Activated CD8-positive, alpha-beta memory T cell treated with anti-CD3 and anti-CD28 coated beads, Interleukin-2, amount 10 ng/mL, durations not matched to agents 7 days and 5 days (primary cell): ENCODE measurements at places on chromosomes 3 and 15. TPM values are rescaled to one million over a fixed set of nuclear protein-coding genes. Genes with fewer than 3 reads are reported as not detected.

- H3K4me3 ChIP-seq: no peak overlapping the region
- H3K27me3 ChIP-seq: no peaks in the 10 kb centered on the region
- H3K36me3 ChIP-seq: peaks cover 4% of the 10 kb centered on the region
- no peak for DNase-seq
Measured at GRCh38 chr3:183281126-183281797, 28.2 kb downstream of the B3GNT5 start.

DNA sequence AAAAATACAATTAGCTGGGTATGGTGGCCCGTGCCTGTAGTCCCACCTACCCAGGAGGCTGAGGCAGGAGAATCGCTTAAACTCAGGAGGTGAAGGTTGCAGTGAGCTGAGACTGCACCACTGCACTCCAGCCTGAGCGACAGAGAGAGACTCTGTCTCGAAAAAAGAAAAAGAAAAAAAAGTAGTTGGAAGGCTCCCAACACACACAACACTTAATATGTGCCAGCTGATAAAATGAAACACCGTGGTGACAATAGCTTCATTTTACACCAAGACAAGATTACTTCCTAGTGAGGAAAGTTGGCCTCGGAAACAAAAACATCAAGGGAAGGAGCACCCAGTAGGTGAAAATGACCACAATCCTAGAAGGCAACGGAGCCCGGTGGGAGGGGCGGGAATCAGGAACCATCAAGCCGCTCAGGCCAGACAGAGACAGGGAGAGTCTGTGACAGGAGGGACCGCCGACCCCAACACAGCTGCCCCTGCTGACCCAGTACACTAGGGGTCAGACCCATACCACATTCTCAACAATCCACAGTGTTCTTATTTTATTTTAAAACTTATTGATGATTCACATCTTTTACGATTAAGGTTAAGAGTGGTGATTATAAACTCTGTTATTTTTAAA lies 54.5 kb upstream of the OCA2 start:
- no peak overlapping the region for H3K27ac ChIP-seq
- no peaks in the 10 kb centered on the region for H3K4me1 ChIP-seq

DNA sequence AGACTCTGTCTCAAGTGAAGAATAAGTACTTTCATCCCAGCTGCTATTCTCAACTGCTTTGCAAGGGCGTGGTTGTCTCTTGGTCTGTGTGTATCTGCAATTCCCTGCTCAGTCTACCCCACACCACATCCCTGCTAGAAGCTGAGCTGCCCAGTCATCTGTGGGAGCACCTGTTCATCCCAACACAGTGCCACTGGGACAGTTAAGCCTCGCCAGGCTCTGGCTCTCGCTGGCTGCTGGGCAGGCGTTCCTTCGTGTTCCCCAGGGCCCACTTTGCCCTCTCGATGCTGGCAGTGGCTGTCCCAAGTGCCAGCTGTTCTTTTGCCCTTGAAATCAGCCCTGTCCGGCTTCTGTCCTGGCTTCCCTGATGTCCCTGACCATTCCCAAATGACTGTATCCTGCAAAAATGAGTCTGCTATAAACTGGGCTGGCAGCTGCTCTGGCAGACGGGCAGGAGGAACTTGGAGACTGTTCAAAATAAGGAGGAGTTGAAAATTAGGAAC lies 91.6 kb upstream of the KLHL25 start:
- no peaks in the 10 kb centered on the region for H3K36me3 ChIP-seq
- no peaks in the 10 kb centered on the region for H3K4me1 ChIP-seq
- H3K4me3 ChIP-seq: no peak overlapping the region

- H3K4me1 ChIP-seq: no peaks in the 10 kb centered on the region
- H3K4me3 ChIP-seq: no peak overlapping the region
- DNase-seq: no peak
Measured at GRCh38 chr3:70049761-70050160, 50.2 kb downstream of the SAMMSON start.

ZFAND6 gene
- 42.1 TPM for total RNA-seq

EOGT gene
- total RNA-seq: 15.5 TPM

CD200R1 gene
- 9.5 TPM for total RNA-seq

HGD gene
- 0.49 TPM for total RNA-seq

PCSK6 gene
- total RNA-seq: 0.44 TPM

ABHD17C gene
- 2.2 TPM for total RNA-seq
